ENCODE measurements at places on chromosomes 4 and X.

- DNase-seq, result no peak
Observed at GRCh38 chrX:130002541-130002940, 20.1 kb downstream of the BCORL1 start.

DNA sequence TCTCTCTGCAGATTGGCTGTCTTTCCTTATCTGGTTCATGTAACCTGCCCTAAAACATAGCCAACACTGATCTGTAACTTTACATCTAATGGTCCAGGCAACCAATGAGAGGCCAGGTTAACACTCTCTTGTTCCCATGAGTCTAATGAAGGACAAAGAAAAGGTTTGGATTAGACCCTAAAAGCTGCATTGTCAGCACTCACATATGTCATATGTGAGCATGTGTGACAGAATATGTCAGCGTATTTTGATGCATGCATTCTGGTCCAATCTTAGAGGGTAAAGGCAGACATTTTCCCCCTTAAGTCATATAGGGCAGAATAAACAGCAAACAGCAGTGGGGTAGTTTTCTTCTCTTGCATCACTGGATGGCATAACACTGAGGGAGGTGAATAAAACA lies 3.7 kb downstream of the NDST3 start:
- DNase-seq, result no peak

DNA sequence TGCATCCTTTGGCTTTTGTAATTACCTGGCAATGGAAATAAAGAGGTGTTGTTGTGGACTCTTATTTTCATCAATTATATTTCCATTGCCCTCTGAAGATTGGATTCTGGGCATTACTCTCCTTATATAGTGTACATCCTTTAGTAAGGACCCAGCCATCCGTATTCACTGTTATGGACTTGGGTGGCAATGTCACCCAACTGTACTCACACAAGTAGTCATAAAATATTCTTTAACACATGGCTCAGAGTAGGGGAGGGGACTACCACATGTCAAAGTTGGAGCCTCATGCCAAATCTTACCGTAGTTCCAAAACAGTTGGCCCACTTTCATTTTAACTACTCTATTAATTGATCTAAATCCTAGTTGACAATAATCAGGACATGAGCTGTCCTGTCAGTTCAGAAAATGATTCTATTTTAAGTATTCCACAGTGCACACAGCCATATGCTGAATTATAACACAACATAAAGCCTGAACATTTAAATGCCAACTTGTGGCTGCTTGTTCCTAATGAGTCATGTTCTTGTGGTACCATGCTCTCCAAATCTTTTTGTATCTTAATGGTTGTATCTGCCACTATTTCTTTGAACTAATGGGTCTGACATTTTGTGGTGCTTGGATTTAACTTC lies 4.9 kb downstream of the FRAS1 start:
- DNase-seq, result peak; percentile 22

DNA sequence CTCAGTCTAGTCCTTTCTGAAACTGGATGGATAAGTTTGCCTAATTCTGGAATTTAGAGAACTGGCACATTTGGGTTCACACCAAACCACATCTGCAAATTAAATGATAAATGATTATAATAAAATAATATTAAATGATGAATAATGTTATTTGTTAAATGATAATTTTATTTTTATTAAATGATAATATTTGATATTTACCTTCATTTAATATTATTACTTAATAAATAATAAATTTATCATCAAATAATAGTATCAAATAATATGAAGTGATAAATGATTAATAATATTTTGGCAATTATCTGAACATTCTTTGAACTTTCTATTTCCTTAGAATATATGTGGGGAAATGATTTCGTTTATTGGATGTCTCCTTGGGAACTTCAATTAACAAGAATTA lies 1604.2 kb downstream of the STIM2 start:
- DNase-seq, result no peak

DNA sequence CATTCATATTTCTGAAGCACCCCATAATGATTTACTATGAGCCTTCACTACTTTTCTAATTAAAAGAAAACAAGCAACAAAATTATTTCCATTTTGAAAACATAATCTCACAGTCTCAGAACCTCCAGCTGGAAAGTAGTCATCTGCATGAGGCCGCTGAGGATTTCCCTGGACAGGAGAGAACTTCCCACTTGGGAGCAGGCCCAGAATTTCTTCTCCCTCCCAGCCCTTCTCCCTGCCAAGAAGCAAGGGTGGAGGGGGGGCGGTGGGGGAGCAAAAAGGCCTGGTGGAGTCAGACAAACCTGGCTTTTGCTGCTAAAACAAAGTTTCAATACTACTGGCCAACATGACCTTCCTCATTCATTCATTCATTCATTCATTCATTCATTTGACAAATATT lies 167.3 kb downstream of the PJA1 start:
- DNase-seq, result peak; percentile 77

DNA sequence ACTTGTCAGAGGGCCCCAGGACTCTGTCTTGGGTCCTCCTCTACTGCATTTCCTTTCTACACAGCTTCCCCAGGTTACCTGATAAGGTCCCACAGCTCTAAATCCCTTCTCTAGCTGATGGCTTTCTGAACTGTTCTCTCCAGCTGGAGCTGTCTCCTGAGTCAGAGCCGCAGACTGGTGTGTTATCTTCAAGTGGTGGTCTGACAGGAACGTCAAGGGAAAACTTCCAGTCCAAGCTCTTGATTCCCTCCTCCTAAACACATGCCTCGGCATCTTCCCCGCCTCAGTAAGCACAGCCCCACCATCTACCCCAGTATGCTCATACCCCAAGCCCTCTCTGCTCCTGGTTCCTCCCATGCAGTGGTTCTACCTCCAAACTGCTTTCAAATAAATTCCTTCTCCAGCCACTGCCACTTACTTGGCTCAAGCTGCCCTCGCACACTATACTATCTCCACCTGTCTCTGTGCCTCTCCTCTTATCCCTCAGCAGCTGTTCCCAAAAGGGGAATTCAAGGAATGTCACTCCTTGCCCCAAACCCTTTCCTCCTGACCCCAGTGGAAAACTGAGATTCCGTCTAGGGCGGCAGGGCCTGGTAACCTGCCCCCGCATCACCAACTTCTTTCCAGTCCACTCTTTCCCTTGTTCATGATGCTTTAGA lies 17.2 kb upstream of the CENPU start:
- DNase-seq, result no peak

- DNase-seq, result no peak
Observed at GRCh38 chr4:147626903-147627302, 9.7 kb downstream of the TMEM184C start.

DNA sequence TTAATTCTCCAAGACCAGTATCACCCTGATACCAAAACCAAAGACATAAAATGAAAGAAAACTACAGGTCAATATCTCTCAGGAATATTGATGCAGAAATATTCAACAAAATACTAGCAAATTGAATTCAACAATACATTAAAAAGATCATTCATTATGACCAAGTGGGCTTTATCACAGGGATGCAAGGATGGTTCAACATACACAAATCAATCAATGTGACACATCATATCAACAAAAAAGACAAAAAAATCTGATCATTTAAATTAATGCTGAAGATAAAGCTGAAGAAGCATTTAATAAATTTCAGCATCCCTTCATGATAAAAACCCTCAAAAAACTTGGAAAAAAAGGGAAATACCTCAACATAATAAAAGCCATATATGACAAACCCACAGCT lies 341.4 kb downstream of the GUCY2F start:
- no peak for DNase-seq

DNA sequence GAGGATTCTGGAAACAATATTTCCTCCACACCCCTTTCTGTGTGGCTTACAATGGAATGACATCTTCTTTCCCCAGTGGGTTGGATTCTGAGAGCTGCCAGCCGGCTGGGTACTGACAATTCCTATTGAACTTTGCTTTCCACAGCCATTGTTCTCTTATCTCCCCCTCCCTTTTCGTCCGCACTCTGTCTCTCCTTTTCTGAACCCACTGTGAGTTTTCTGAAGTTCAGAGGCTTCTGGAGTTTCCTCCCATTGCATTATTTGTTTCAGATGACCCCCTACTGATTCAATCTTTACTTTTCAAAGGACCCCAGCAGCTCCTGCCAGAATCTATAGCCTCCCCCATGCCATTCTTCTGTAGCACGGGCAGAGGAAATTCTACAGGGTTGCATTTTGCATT lies 10.4 kb downstream of the SMPX start:
- no peak for DNase-seq

DNA sequence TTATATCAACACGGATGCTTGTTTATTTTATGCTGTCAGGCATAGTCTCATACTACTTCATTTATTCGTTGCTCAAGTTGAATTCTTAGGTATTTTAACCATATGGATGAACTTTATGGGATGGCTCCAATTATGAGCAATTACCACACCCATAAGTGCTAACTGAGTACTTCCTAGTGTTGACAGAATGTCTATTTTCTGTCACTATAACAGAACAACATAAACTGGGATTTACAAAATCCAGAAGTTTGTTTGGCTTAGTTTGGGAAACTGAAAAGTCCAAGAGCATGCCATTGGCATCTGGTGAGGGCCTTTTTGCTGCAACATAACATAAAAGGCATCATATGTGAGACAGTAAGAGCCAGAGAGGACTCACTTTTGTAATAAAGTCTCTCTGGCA lies 21.0 kb downstream of the SULT1E1 start:
- no peak for DNase-seq

- peak; percentile 25 for DNase-seq
Observed at GRCh38 chr4:107888237-107888636, 43.1 kb upstream of the CYP2U1 start.

GRCh38 chrX:15116900-15117299 lies 153.0 kb downstream of the ASB9 start:
- DNase-seq, result no peak

- DNase-seq, result peak; percentile 76
Observed at GRCh38 chrX:47502316-47503125, 19.5 kb upstream of the ZNF41 start.

- peak; percentile 6 for DNase-seq
Observed at GRCh38 chrX:152177497-152178269, 39.3 kb upstream of the MAGEA10 start.

- DNase-seq, result no peak
Observed at GRCh38 chr4:174047363-174047762, 236.1 kb downstream of the FBXO8 start.

- no peak for DNase-seq
Observed at GRCh38 chr4:105276361-105277104, 129.9 kb downstream of the TET2 start.

DNA sequence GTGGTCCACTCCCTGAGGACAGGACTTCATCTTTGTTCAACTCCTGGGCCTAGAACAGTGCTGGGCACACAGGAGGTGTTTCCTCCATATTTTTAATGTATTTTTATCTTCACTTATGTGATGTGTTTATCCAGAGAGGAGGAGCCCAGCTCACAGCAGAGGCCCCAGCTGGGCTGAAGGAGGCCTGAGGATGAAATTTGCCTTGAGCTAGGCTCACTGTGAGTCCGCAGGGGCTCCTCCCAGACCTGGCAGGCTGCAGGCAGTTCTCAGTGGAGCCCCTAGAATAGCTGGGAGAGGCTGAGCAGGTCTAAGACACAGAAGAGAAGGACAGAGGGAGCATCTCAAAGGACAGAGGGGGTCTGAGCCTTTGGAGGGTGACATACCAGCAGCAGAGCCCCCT lies 26.8 kb downstream of the C4orf50 start:
- no peak for DNase-seq

DNA sequence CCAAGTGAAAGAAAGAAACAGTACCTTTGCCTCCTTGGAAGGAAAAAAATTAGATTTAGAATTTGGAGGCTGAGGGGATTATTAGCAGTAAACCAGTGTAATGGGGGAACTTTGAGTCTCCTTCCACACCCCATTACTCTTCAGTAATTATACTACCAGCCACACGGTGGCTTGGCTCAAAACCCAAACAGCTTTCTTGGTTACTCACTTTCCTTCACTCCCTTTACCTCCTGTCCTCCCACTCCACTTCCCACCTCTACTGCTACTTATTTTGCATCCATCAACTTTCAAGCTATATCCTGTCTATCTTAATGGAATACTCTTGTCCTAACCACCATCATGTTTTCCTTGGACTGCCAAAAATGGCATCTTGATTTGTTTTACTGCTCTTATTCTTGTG lies 310.6 kb upstream of the AADAT start:
- peak; percentile 33 for DNase-seq

- DNase-seq, result no peak
Observed at GRCh38 chr4:72974694-72975487, 94.6 kb downstream of the COX18 start.
